Dermis blood vessel endothelial cell (primary cell): ENCODE measurements at places on chromosomes 16 and 17. TPM values are rescaled to one million over a fixed set of nuclear protein-coding genes. Genes with fewer than 3 reads are reported as not detected.

CCL16 gene
- total RNA-seq: 0.37 and 0.68 TPM in 2 replicates

AANAT gene
- total RNA-seq: not detected in 2 replicates

SPATA32 gene
- 0.05 TPM in 1 of 2 replicates, not detected in the other for total RNA-seq

RND2 gene
- total RNA-seq: 0.14 and 0.17 TPM in 2 replicates

SLC5A11 gene
- total RNA-seq: 0.05 and 0.17 TPM in 2 replicates

HCRT gene
- total RNA-seq: not detected in 2 replicates

PDE6G gene
- 3.4 and 4.1 TPM in 2 replicates for total RNA-seq

HS3ST3A1 gene
- total RNA-seq: 0.05 and 0.17 TPM in 2 replicates

GNGT2 gene
- total RNA-seq: 1.4 and 2.9 TPM in 2 replicates
